ENCODE measurements at places on chromosomes 6 and 20.

DNA sequence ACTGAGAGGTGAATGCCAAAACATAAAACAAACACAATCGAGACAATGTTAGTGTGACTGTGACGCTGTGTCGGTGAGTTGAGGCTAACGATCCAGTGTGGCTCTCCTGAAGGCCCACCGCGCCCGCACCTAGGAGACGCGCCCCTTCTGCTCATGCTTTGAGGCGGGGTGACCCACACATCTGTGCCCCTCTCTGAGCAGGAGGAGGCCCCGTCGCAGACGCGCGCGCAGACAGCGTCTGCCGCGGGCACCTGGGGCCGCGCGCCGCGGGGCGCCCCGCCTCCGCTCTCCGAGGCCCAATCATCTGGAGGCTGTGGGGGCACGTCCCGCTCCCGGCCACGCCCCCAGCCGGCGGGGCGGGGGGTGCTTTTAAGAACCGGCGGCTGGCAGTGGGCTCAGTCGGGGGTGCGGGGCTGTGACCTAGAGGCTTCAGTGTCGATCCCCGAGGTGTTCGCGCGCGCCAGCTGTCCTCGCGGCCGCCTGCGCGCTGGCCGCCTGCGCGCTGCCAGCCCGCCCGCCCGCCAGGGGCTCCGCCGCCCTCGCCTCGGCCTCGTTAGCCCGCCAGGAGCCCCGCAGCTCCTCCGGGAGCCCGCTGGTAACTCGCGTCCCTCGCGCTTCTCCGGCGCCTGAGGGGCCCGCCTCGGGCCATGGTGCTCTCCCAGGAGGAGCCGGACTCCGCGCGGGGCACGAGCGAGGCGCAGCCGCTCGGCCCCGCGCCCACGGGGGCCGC is at the start of gene SLC16A10:
SLC16A10 (plus strand) TSS at position 398 of the 730 bp plus-strand sequence; CDS start at position 648, 250 bp downstream.
- no peak within 1 kb of the TSS for H3K27ac ChIP-seq
- H3K4me1 ChIP-seq, result peaks cover 22% of the 10 kb centered on the region
- peak within 1 kb of the TSS; percentile 90 for H3K4me3 ChIP-seq
- H3K27me3 ChIP-seq, result peaks cover 63% of the 10 kb centered on the region
- DNase-seq, result peak; percentile 92

- no peak for DNase-seq
- peaks cover 54% of the 10 kb centered on the region for H3K36me3 ChIP-seq
- H3K4me3 ChIP-seq, result no peak overlapping the region
- peaks cover 23% of the 10 kb centered on the region for H3K4me1 ChIP-seq
Observed at GRCh38 chr6:87572883-87573282, 16.9 kb downstream of the RARS2 start.

- H3K4me3 ChIP-seq, result no peak overlapping the region
- DNase-seq, result no peak
- no peak overlapping the region for H3K27ac ChIP-seq
- no peaks in the 10 kb centered on the region for H3K27me3 ChIP-seq
- H3K4me1 ChIP-seq, result no peaks in the 10 kb centered on the region
- H3K36me3 ChIP-seq, result no peaks in the 10 kb centered on the region
Observed at GRCh38 chr6:100035873-100036653, 42.0 kb upstream of the MCHR2 start.

DNA sequence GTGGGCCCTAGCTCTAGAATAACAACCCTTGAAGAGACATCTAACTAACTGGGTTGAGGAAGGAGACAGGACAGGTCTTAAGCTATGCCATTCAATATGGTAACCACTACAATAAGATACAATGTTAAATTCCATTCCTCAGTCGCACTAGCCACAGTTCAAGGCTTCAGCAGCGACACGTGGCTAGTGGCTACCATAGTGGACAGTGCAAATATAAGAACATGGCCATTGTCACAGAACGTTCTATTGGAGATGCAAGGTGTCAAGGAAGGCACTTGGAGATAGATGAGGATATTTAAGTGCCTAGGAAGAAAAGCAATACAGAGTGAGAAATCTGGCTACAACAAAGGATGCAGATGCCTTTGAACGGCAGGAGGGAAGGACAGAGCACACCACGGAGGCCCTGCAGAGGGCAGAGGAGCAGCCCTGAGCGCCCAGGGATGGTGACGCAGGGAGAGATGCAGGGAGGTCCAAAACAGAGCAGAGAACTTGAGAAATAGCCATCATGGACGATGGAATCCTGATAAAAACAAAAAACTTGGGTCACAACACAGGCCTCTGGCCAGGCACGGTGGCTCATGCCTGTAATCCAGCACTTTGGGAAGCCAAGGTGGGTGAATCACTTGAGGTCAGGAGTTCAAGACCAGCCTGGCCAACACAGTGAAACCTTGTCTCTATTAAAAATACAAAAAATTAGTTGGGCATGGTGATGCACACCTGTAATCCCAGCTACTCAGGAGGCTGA is 140.7 kb downstream of the ZMYND8 start:
- no peak for DNase-seq
- no peaks in the 10 kb centered on the region for H3K4me1 ChIP-seq
- H3K27me3 ChIP-seq, result no peaks in the 10 kb centered on the region
- H3K27ac ChIP-seq, result no peak overlapping the region

- DNase-seq, result no peak
- H3K27ac ChIP-seq, result no peak overlapping the region
- H3K36me3 ChIP-seq, result peaks cover 5% of the 10 kb centered on the region
- peaks cover 38% of the 10 kb centered on the region for H3K4me1 ChIP-seq
- no peak overlapping the region for H3K4me3 ChIP-seq
- peaks cover 9% of the 10 kb centered on the region for H3K27me3 ChIP-seq
Observed at GRCh38 chr6:21367148-21367547, 226.4 kb upstream of the SOX4 start.

- H3K4me1 ChIP-seq, result peaks cover 37% of the 10 kb centered on the region
- no peak for DNase-seq
- H3K27ac ChIP-seq, result no peak overlapping the region
- H3K36me3 ChIP-seq, result no peaks in the 10 kb centered on the region
- peaks cover 15% of the 10 kb centered on the region for H3K27me3 ChIP-seq
Observed at GRCh38 chr20:574297-574942, 30.8 kb upstream of the CSNK2A1 start.

- no peak for DNase-seq
- H3K27me3 ChIP-seq, result peaks cover 21% of the 10 kb centered on the region
- H3K4me1 ChIP-seq, result peaks cover 22% of the 10 kb centered on the region
- H3K4me3 ChIP-seq, result no peak overlapping the region
- no peak overlapping the region for H3K27ac ChIP-seq
Observed at GRCh38 chr6:167505782-167506181, 180.9 kb downstream of the TTLL2 start.
